ENCODE measurements at places on chromosomes 2 and 18.

DNA sequence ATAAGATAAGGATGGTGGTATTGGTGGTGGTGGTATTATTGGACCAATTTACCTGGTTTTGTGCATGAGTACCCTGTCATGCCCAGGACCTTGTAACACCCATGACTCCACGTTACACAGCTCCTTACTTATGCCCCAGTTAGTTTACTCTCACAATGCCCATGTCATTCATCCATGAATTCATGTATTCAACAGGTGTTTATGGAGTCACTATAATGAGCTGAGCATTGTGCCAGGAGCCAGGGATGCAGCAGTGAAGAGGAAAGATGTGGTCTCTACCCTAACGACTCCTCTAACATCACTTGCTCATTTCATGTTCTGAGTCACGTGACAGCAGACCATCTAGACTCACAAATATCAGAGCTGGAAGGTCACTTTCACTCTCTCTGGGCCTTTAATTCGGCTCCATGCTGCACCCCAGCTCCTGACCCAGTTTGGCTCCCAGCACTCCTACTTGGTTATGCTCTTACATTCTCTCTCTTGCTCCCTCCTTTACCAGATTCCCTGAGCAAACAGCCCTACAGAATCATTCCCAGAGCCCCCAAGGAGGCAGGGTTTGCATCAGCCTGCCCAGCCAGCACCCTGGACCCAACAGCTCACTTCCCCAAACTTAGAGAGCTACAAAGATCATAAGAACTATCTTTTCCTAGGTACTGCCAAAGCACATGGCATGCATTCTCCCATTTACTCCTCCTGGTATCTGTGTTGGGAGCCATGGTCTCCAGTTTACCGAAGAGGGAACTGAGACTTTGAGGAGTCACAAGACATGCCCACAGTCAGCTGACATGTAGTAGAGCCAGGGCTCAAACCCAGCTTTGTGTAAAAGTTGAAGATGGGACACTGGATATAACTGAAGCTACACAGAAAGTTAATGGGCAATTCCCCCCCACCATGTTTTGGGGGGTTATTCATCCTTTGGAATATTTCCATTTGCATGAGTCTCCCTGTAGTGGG, 449.9 kb downstream of the LRATD1 start:
- DNase-seq = no peak

- peak; percentile 28 for DNase-seq
These were observed 5.1 kb downstream of the MTERF4 start for GRCh38 chr2:241096979-241097378.

- DNase-seq = no peak
These were observed 805.7 kb downstream of the SLC4A3 start for GRCh38 chr2:220433131-220433530.

GRCh38 chr2:70935468-70936164, at the start of gene ATP6V1B1:
ATP6V1B1 (plus strand) TSS chr2:70935900; CDS start chr2:70935955, 55 bp downstream.
- DNase-seq = no peak

DNA sequence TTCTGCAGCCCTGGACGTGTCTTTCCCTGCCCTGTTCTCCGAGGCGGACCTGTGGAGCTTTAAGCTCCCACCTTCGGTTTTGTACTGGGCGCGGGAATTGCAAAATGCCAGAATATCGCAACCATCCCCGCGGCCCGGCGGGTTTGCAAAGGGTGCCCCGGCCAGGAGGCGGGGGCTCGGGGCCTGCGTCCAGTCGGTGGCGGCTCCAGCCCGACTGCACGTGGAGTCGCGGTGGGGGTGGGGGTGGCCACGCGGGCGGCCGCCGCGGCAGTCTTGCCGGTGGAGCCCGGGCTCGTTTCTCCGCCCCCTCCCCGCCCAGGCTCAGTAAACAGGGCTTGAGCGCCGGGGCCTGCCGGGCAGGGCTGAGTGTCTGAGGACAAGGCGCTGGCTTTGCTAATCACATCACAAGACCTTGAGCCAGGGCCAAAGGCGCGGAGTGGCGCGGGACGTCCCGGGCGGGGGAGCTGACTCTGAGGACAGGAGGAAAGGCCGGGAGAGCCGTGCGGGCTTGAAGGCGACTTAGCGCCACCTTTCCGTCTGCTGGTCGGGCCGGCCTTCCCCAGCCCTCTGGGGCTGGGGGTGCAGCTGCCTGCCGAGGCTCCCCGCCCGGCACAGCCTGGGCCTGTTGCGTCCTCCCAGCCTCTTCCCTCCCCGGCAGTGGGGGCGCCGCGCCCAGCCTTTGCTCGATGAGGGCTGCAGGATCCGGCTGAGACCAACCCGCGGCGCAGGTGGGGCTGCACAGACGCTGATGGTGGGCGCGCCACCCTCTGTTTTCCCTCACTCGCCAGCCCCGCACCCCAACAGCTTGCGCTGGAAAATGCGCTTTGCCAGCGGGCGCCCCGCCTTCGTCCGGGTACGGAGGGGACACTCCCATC, 786 bp upstream of the ZFP36L2 start:
- DNase-seq = peak; percentile 84

DNA sequence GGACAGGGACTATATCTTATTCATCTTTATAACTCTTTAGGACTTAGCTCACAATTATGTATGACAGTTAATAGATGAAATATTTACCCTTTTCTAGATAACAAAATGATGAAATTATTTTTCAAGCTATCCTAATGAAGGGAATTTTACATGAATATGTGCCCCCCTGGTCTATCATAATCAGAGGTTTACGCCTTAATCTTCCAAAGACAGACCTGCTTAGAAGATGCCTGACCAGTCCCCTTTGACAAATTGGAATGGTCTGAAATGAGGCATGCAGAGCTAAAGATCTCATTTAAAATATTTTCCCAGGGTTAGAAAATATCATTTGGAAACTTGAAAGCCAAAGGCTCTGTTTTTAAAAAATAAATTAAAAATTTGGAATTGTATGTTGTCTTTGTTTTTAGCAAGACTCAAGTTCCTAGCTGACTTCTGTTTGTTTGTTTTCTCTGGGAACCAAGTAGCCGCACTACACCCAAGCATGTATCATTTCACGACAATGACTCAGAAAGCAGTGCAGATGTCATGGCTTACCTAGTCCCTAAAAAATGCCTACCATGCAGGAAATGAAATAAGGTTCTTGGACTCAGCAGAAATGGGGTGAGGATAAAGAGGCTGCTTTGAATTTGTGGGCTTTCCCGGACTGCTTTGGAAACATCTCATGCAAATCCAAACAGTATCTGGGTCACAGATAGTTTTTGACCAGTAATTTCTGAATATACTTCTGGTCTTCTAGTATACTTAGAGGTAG, 162.1 kb downstream of the ZEB2 start:
- DNase-seq = peak; percentile 18

- DNase-seq = no peak
These were observed 279.0 kb upstream of the STON1 start for GRCh38 chr2:48250943-48251342.

- no peak for DNase-seq
These were observed 182.2 kb upstream of the STON1 start for GRCh38 chr2:48347712-48348111.

DNA sequence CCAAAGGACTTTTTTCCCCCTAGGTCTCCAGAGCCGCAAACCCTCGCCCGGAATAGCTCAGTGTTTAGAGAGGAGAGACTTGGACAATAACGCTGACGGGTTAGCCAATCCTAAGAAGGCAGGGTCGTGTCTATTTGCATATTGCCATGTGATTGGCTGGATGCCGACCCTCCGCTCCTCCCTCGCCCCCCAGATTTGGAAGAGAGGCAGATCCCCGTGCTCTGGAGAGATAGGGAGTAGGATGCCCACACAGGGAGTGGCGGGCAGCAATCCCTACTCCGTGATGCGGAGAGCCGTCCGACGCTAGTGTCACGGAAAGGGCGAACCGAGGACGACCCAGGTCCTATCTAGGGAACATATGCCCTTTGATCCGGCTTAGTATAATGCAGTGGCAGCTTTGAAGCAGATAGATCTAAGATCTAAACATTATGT, 1.4 kb downstream of the WNT6 start:
- no peak for DNase-seq

- peak; percentile 8 for DNase-seq
These were observed 50.9 kb upstream of the BIN1 start for GRCh38 chr2:127157651-127158485.

GRCh38 chr2:20291846-20292408, 58.7 kb downstream of the PUM2 start:
- DNase-seq = no peak

- DNase-seq = no peak
These were observed 27.3 kb upstream of the INHBB start for GRCh38 chr2:120318626-120319025.

DNA sequence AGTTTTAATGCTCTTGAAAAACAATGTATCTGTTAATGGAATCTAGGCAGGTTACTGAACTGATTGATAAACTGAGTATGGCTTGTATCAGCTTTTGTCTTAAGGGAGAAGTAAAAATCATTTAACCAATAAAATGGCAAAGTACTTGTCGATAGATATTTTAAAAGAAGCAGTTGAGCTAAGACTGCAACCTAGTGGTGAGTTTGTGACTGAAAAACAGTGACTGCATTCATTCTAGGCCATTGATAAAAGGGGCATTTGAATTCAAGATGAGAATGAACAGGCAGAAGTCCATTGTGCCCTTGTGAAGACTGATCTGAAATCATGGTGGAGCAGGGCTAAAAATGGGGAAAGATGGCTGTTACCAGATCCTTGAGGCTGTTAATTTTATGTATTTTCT, 59.4 kb upstream of the MSTN start:
- no peak for DNase-seq

GRCh38 chr18:13703899-13704298, 22.5 kb downstream of the FAM210A start:
- no peak for DNase-seq
